ENCODE measurements at places on chromosomes 1 and 21.

- DNase-seq: no peak
Measured at GRCh38 chr1:175367896-175368295, 175.3 kb upstream of the KIAA0040 start.

- no peak for DNase-seq
Measured at GRCh38 chr1:20742671-20743070, 10.2 kb upstream of the SH2D5 start.

DNA sequence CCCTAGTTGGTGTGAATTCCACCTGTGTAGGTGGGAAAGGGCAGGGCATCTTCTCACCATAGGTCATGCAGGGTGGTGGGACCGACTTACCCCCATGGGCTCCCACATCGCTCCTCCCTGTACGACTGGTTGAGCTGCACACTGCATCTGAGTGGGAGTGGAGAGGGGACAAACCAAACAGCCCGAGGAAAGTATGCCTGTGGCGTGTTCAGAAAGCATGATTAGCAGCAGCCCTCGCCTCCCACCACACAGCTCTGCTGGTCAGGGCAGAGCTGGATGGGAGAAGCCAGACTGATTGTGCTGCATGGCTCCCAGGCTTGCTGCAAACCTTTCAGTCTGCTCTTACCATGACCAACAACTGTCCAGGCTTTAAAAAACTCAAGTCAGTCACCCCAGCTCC lies 24.4 kb downstream of the VANGL1 start:
- no peak for DNase-seq

DNA sequence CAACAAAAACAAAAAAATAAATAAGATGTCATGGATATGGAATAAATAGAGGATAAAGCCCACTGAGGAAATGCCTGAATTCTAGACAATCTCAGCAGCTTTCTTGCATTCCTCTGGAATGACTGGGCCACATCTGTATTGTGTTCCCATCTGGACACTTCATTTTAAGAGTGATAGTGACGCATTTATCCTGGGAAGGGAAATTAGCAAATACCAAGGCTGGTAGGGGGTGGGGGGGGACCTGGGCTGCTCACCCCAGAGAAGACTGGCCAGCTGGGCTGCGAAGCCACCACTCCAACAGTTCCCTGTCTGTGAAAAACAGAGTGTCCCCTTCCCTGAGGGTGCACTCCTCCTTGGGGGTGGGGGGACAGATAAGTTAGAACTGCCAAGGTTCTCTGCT lies 106.3 kb downstream of the HIVEP3 start:
- DNase-seq: no peak

DNA sequence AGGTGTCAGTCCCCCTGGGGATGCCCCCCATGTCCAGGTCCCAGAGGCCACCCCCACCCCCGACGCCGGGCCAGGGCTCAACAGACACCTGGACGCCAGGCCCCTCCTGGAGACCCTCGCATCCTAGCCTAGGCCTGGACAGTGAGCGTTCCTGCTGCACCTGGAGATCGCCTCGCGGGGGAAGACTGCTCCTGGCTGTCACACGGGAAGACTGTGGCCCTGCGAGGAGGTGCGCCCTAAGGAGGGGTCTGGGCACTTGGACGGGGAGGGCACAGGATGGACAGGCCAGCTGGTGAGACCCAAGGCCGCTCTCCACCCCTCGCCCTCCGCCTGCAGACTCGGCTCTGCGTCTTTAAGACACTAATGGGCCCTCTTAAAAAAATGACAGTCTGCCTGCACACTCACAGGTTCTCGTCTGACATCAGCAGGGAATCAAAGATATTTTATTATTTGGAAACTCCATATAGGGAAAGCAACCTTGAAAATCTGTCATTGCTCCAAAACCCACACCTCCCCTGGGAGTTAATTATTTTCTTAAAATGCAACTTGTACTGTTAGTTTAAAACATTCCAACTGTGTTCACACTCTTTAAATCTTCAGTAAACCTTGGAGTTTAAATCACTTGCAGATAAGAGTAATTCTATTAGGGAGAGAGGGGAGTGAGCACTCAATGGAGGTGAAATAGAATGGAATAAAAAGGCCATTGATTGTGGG lies 45.6 kb upstream of the ACTRT2 start:
- no peak for DNase-seq

Measured in neuronal stem cell (in vitro differentiated cells).